Stimulated activated CD8-positive, alpha-beta memory T cell treated with anti-CD3 and anti-CD28 coated beads, Interleukin-2, amount 100 ng/mL, for 48 hours (primary cell): ENCODE measurements at places on chromosomes 6 and 20.
A peak's percentile ranks its signal among the peaks of the same experiment; 100 is the strongest.

- DNase-seq = no peak
Measured at GRCh38 chr6:136628996-136629395, 78.8 kb upstream of the MAP7 start.

DNA sequence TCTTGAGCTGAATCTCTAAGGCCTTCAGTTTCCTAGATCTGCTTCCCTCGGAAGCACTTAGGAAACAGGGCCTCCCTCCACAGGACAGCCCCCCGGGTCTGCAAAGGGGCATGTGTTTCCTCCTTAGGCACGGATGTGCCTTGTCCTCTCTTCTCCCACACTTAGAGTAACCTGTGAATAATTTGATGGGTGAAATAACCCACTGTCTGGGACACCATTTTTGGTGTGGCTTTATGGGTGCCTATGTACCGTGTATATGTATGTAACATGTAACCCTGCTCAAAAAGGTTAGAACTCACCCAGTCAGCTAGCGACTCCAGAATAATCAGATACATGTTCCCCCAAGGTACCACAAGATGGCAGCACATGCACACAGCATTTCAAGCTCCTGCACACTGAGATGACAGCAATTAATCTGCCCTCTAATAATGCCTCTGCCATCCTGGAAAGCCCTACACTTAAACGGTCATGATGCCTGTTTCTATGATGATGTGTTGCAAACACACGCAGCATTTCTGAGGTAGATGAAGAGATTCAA lies 212.0 kb upstream of the PROKR2 start:
- DNase-seq = peak; percentile 32

DNA sequence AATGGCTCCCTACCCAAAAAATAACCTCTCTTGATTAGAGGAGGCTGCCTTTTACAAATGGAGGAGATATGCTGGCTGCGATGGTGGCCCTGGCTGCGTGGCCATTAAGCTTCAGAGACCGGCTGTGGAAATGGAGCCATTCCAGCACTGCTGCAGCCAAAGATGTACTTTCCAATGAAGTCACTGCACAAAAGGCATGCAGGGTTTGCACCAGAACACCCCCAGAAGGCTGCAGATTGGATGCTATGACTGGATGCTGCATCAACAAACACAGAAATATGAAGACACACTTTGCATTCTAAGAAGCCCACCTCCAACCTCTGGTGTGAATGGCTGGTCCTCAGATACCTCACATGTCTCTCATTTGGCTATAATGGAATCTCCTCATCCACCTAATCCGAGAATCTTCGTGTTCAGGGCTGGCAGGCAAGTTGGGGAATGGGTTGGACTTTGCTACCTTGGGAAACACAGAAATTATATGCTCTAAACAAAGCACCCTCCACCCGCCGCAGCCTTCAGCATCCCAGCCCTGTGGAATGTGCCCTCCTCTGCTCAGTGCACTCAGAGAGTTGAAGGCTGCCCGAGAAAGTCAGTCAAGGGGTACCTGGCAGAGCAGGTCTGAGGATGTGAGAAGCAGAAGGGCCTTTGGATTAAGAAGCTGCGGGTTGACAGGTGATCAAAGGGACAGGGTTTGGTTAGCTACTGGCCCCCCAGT lies 35.3 kb downstream of the APCDD1L start:
- DNase-seq = no peak

- peak; percentile 45 for DNase-seq
Measured at GRCh38 chr6:166997768-166998255, 1.4 kb upstream of the CEP43 start.

- DNase-seq = no peak
Measured at GRCh38 chr20:6673071-6673470, 94.4 kb upstream of the BMP2 start.

DNA sequence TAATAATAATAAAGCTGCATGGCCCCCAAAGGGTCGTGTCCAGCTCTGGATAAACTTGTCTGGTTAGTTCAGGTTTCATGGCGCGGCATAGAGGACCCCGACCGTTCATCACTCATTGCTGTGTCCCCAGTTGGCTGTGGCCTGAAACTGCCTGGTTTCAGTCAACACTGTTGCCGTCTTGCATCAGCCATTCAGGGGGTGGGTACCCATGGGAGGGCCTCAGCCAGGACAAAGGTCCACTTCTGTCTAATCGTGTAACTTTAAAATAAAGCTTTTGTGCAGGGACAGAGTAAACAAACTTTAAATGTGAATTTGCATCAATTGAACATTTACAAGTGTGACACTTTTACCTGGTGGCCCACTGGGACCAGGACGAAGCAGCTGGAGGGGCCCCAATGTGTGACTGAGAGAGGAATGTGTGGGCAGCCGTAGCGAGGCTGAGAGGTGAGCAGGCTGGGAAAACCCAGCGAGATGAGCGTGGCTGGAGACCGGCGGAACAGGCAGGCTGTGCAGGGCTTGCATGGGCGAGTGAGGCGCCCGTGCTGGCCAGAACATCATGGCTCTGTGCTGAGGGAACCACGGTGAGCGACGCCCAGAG lies 22.3 kb upstream of the UNC93A start:
- DNase-seq = no peak

GRCh38 chr6:90078513-90079289 lies 184.4 kb downstream of the GJA10 start:
- peak; percentile 68 for DNase-seq

- no peak for DNase-seq
Measured at GRCh38 chr6:113893451-113893850, 36.3 kb downstream of the MARCKS start.

DNA sequence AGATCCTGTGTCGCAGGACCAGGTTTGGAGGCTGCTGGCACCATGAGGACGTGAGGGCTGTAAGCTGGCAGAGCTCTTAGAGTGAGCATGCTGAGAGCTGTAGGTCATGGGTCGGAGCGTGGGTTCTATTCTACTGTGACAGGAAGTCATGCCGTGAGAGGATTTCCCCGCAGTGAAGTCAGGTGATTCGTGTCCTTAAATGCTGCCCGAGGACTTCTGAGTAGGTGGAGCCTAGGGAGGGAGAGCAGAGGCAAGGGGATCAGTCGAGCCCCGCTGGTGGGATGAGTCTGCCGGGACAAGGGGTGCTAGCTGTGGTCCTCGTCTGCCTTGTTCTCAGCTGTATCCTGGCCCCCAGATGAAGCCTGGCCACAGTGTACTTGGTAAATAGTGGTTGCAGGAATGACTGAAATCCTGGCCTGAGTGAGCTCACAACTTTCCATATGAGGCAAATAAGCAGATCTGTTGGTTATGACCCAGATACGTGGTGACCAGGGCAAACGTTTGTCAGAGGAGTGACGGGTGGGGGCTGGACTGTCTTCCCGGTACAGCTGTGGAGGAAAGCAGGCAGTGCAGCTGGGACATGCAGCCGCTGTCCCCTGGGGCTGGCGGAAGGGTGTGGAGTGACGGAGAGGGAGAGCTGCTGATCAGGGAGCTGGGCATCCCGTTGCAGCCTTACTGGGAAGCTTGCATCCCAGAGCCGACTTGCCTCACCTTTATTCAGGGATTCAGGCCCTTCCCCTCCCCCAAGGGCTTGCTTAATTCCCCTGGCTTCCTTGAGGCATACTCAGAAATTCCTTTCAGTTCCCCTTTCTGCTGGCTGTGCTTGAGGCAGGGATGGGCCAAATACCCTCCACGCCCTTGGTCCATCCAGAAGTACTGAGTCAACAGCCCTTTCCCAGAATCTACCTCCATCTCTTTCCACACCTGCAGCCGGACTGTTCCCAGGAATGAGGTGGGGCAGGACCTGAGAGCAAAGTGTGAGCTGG lies 250.9 kb upstream of the RREB1 start:
- DNase-seq = peak; percentile 36

- DNase-seq = no peak
Measured at GRCh38 chr6:14983599-14984518, 262.0 kb upstream of the JARID2 start.

- no peak for DNase-seq
Measured at GRCh38 chr6:152750694-152751093, at the start of gene VIP. TSS of gene VIP (plus strand) at chr6:152750797. CDS start at chr6:152752178, 1,381 bp downstream.

- DNase-seq = no peak
Measured at GRCh38 chr6:3176562-3177355, 19.4 kb upstream of the TUBB2A start.
